HepG2 (cell line): ENCODE measurements at places on chromosomes 7 and 10. TPM values are rescaled to one million over a fixed set of nuclear protein-coding genes. Genes with fewer than 3 reads are reported as not detected.
A peak's percentile ranks its signal among the peaks of the same experiment; 100 is the strongest.

DNA sequence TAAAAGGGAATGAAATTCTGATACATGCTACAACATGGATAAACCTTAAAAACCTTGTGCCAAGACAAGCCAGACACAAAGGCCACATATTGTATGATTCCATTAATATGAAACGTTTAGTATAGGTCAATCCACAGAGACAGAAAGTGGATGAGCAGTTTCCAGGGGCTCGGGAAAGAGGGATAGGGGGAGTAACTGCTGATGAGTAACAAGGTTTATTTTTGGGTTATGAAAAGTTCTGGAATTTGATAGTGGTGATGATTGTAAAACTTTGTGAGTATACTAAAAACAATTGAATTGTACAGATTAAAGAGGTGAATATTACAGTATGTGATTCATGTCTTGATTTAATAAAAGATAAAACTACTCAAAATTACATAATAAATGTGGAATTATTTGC is 19.1 kb upstream of the SLC13A1 start:
- no peaks in the 10 kb centered on the region for H3K4me1 ChIP-seq
- H3K4me3 ChIP-seq = no peak overlapping the region
- H3K27ac ChIP-seq = no peak overlapping the region
- H3K27me3 ChIP-seq = no peaks in the 10 kb centered on the region
- DNase-seq = no peak
- H3K36me3 ChIP-seq = no peaks in the 10 kb centered on the region

The SPOCK2 gene
- total RNA-seq = 4.7 and 8.6 TPM in 2 replicates

DNA sequence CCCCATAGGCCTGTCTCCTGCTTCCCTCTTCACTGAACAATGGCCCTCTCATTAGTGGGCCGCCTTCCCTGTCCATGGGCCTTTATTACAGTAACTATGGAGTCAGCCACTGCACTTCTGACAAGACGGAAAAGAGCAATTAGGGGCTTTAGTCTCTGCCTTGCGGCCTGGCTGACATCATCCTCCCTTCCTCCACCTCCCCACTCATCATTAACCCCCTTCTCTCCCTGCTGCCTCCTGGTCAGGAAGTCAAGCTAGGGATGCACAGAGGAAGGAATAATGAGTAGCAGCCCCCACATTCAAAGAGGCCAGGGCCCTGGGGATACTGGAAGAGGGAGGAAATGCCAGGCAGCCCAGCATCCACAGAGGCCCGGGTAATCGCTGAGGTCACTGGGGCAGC is 101.6 kb upstream of the PLXNA4 start:
- no peak overlapping the region for H3K4me3 ChIP-seq
- no peaks in the 10 kb centered on the region; the same call in 1 of the 2 replicates for H3K27me3 ChIP-seq
- no peaks in the 10 kb centered on the region for H3K36me3 ChIP-seq
- no peaks in the 10 kb centered on the region for H3K4me1 ChIP-seq

DNA sequence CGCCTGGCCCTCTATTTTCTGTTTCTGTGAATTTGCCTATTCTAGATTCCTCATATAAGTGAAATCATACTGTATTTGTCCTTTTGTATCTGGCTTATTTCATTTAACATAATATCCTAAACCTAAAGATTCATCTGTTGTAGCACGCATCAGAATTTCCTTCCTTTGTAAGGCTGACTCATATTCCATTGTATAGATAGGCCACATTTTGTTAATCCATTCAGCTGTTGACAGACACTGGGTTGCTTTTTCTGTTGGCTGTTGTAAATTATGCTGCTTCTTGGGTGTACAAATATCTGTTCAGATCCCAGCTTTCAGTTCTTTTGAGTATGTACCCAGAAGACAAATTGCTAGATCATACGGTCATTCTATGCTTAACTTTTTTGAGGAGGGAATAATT is 28.8 kb upstream of the CUL1 start:
- no peak overlapping the region for H3K27ac ChIP-seq
- no peaks in the 10 kb centered on the region for H3K27me3 ChIP-seq
- DNase-seq = no peak

DNA sequence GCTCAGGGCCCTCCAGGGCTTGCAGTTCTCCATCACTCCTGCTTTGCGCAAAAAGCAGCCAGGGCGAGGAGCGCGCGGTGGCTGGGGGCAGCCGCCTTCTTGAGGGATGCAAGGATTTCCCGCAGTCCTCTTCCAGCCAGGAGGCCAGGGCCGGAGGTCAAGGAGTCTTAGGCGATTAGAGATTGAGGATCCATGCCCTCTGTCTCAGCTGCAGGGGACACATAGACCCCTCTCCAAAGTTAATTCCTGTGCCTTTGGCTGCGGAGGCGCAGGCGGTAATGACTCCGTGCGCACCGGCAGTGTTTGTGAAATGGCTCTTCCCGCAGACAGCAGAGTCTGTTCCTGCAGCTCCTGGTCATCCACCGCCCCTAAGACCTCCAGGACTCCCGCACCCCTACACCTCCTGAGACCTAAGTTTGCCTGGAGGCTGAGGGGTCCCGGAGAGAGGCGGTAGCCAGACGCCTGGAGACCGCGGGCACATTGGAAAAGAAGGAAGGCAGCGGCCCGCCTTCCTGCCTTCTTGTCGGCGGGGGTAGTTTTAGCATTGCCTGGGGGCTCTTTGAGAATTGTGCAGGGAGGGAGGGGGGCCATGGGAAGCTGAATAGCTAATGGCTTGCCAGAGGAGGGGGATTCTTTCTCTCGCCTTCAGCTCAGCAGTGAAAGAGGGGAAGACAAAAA is 3.3 kb upstream of the NEUROG3 start:
- H3K27me3 ChIP-seq = peaks cover 2% of the 10 kb centered on the region
- no peaks in the 10 kb centered on the region for H3K4me1 ChIP-seq
- no peaks in the 10 kb centered on the region for H3K36me3 ChIP-seq

DNA sequence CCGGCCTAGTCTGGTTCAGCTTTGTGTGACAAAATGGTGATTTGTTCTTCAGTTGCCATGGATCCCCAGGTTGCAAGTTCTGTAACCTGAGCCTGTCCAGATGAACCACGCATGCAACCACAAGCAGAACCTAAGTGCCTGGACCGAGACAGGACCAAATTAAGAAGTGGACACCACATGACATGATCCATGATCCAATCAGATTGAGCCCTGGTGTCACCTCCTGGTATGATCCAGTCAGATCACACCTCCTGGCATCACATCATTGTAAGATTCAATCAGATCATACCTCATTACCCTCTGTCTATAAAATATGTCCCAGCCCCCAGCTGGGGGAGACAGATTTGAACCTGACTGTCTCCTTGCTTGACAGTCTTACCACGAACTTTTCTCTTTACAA is 70.0 kb downstream of the MALSU1 start:
- peaks cover 11% of the 10 kb centered on the region; the same call in 1 of the 2 replicates for H3K4me1 ChIP-seq
- no peak overlapping the region for H3K27ac ChIP-seq
- no peaks in the 10 kb centered on the region for H3K27me3 ChIP-seq
- DNase-seq = no peak

The CALML5 gene
- not detected in 2 replicates for total RNA-seq

- no peak overlapping the region for H3K4me3 ChIP-seq
- H3K27me3 ChIP-seq = no peaks in the 10 kb centered on the region
- no peak overlapping the region for H3K27ac ChIP-seq
Measured at GRCh38 chr7:68911754-68912153, 686.5 kb upstream of the AUTS2 start.

DNA sequence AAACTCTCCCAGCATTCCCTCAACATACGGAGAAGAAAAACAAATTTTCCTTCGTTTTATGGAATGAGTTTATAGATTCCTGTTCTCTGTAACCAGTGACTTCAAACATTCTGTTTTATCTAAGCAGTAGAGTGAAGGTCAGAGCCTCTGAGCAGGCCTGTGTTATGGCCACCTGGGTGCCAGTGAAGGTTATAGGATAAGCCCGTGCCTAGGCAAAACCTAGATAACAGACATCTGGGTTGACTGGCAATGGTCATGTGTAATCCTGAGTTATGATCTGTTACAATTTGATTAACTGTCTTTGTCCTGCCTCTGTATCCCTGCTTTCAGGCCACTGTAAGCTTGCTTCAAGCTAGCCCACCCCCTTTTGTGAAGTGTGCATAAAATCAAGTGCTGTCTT is 8.3 kb downstream of the LSM5 start:
- H3K4me3 ChIP-seq = no peak overlapping the region
- no peak for DNase-seq
- H3K4me1 ChIP-seq = no peaks in the 10 kb centered on the region
- H3K27me3 ChIP-seq = no peaks in the 10 kb centered on the region
- no peak overlapping the region for H3K27ac ChIP-seq

GRCh38 chr7:24866004-24866615 is 108.8 kb upstream of the GSDME start:
- H3K27me3 ChIP-seq = no peaks in the 10 kb centered on the region
- no peaks in the 10 kb centered on the region for H3K4me1 ChIP-seq
- no peak overlapping the region for H3K27ac ChIP-seq
- H3K36me3 ChIP-seq = peaks cover 10% of the 10 kb centered on the region
- no peak overlapping the region for H3K4me3 ChIP-seq
- no peak for DNase-seq

The PRSS1 gene
- total RNA-seq = not detected in 2 replicates

GRCh38 chr7:155215576-155216325 is 81.9 kb upstream of the INSIG1 start:
- H3K27me3 ChIP-seq = peaks cover 34% of the 10 kb centered on the region; the same call in 2 of the 3 replicates
- H3K4me1 ChIP-seq = no peaks in the 10 kb centered on the region
- no peak overlapping the region for H3K4me3 ChIP-seq

The SYT15 gene
- total RNA-seq = 0.24 and 0.38 TPM in 2 replicates

The ACTR1A gene
- 62.8 and 69.4 TPM in 2 replicates for total RNA-seq

DNA sequence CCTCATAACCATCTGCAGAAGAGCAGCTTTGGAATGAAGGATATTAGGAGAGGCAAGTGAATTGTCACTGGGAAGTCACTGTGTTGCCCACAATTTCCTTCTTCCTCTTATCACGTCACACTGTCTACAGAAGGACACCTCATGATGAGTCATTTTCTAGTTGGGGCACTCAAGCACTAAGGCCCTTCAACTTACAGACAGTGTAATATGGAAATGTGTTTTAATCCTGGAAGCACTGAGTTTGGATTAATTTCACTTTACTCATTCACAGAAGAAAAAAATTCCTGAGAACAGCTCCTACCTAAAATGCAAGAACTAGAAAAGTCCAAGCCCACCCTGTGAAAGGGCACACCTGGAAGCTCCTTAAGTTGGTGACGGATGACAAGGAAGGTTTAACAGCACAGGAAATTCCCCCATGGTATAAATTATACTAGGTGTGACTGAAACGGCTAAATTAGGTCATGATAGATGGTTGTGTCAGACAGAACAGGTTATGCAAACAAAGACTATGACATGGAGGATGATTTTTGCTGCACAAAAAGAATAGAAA is 56.6 kb downstream of the PARD3 start:
- peak; percentile 22 for DNase-seq
- H3K27me3 ChIP-seq = no peaks in the 10 kb centered on the region
- peaks cover 53% of the 10 kb centered on the region for H3K4me1 ChIP-seq
- H3K4me3 ChIP-seq = no peak overlapping the region
- no peak overlapping the region for H3K27ac ChIP-seq

The FBH1 gene
- 53.3 and 60.3 TPM in 2 replicates for total RNA-seq
